ENCODE measurements at places on chromosomes 5 and 9. TPM values are rescaled to one million over a fixed set of nuclear protein-coding genes. Genes with fewer than 3 reads are reported as not detected.

DNA sequence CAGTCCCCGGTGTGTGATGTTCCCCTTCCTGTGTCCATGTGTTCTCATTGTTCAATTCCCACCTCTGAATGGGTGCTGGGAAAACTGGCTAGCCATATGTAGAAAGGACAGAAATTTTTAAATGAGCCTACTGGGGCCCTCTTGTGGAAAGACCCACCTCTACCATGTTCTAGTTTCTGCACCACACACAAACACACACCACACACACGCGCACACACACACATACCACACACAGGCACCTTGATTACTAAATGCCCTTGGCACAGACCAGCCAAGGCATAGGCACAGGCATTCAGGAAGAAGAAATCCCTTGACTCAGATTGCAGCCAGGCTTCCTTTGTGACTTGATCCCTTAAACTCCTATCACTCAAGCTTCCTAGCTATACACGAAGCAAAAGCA lies 60.5 kb downstream of the SIL1 start:
- no peak for DNase-seq

Gene SPINK7
- not detected for total RNA-seq

Gene DOK3
- 35.6 TPM for total RNA-seq

Gene SLC6A3
- 0.14 TPM for total RNA-seq

Gene DPP7
- 100 TPM for total RNA-seq

- no peak for DNase-seq
These were observed 72.7 kb downstream of the GHR start for GRCh38 chr5:42495914-42496313.

DNA sequence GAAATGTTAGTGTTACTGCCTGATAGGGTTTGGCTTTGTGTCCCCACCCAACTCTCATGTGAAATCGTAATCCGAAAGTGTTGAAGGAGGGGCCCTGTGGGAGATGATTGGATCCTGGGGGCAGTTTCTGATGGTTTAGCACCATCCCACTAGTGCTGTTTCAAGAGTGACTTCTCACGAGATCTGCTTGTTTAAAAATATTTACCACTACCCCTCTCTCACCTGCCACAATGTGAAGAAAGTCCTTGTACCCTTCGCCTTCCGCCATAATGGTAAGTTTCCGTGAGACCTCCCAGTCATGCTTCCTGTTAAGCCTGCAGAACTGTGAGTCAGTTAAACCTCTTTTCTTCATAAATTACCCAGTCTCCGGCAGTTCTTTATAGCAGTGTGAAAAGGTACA lies 2.6 kb upstream of the RFX3 start:
- DNase-seq, result no peak

Gene BARX1
- total RNA-seq, result not detected

Gene IL9
- total RNA-seq, result not detected

DNA sequence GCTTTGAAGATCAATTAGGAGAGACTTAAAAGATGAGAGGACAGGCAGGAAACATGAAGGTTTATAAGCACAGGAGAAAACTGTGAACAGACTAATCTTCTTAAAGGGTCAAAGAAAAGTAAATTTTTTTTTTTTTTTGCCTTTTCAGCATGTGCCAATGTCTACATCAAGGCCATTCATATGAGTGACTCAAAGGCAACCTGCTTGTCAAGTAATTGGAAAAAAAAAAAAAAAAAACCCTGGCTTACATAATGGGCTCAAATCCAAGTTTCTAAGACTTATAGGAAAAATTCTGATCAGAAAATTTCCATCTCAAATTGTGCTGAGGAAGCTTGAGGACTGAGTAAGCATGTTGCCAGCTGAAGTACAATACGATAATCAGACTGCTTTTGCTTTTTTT lies 15.9 kb downstream of the PPP2R2B start:
- DNase-seq, result no peak

DNA sequence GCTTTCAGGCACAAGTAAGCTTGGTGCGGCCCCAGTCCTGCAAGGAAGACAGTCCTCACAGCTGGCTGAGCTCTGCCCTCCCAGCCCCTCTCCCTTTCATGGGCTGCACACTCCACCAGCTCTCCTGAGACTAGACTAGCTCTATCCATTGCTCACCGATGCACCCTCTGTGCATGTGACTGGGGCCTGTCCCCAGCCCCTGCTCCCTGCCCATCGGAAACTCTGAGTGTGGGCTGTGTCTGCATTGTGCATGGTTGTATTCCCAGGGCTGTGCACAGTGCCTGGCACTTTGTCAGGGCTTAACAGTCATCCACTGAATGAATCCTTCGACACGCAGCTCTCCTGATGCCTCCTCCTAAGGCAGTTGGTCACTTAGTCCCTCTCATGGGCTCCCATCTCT lies 92.2 kb downstream of the PPARGC1B start:
- no peak for DNase-seq

Gene MEIKIN
- not detected for total RNA-seq

Gene GLT6D1
- not detected for total RNA-seq

DNA sequence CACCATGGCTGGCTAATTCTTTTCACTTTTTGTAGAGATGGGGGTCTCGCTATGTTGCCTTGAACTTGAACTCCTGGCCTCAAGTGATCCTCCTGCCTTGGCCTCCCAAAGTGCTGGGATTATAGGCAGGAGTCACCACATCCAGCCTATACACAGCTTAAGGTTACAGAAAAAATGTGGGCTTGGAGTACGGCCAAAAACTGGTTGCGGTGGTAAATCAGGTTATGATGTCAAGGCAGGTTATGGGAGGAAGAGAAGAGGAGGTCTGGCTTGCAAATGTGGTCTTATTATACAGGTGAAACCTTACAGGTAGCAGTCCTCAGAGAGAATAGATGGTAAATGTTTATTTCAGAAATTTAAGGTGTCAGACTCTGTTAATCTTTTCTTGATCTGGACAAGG lies 30.7 kb upstream of the SYK start:
- no peak for DNase-seq

GRCh38 chr5:6212244-6212643 lies 166.1 kb downstream of the MED10 start:
- DNase-seq, result no peak

- no peak for DNase-seq
These were observed 47.7 kb downstream of the COL23A1 start for GRCh38 chr5:178542455-178542854.

Gene TMEM252
- total RNA-seq, result not detected

- no peak for DNase-seq
These were observed 43.1 kb downstream of the BOD1 start for GRCh38 chr5:173573126-173573960.

GRCh38 chr5:17269201-17269600 lies 51.8 kb downstream of the BASP1 start:
- no peak for DNase-seq

Gene SLC27A6
- total RNA-seq, result 0.21 TPM

Gene RNF208
- total RNA-seq, result 3.7 TPM

- DNase-seq, result no peak
These were observed 53.9 kb downstream of the SNX18 start for GRCh38 chr5:54571462-54571861.

GRCh38 chr5:74424162-74424868 lies 216.2 kb downstream of the ENC1 start:
- DNase-seq, result no peak

Gene MUSK
- total RNA-seq, result not detected

Gene CARTPT
- total RNA-seq, result 39.4 TPM

GRCh38 chr5:140542972-140543371 lies 4.5 kb upstream of the EIF4EBP3 start:
- DNase-seq, result no peak

DNA sequence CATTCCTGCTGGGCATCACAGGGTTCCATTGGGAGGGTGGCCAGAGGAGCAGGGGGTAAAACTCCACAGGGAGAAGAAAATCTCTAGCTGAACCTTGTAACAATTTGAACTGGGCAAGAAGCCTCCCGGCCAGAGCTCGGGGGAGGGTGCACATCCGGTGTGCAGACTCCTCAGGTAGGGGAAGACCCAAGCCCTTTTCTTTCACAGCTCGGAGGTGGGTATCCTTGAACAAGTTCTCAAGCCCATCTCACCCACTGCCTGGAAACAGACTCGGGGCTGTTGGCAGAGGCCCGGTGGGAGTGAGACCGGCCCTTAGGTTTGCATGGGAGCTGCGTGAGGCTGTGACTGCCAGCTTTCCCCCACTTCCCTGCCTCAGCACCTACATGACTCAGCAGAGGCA lies 111.5 kb upstream of the IL7R start:
- no peak for DNase-seq

Gene INSL4
- total RNA-seq, result not detected

DNA sequence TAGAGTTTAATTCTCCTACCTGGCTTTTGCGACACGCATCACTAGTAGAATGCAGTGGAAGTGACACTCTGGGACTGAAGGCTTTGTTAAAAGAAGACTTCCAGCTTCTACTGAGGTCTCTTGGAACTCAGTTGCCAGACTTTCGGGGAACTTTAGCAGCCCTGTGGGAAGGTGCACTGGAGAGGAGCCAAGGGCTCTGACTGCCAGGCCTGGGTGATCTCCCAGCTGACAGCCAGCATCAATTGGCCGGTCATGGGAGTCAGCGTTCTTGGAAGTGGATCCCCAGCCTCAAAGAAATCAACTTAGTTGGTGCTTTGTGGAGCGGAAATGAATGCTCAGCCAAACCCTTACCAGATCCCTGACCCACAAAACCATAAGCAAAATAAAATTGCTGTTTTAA lies 87.1 kb downstream of the OSTF1 start:
- DNase-seq, result no peak

Gene PCDHB5
- 4.8 TPM for total RNA-seq

GRCh38 chr9:14932641-14933040 lies 22.4 kb upstream of the FREM1 start:
- no peak for DNase-seq

Gene CLIC3
- 8.7 TPM for total RNA-seq

Gene MCC
- total RNA-seq, result 27.2 TPM

Gene CEP78
- total RNA-seq, result 5.6 TPM

DNA sequence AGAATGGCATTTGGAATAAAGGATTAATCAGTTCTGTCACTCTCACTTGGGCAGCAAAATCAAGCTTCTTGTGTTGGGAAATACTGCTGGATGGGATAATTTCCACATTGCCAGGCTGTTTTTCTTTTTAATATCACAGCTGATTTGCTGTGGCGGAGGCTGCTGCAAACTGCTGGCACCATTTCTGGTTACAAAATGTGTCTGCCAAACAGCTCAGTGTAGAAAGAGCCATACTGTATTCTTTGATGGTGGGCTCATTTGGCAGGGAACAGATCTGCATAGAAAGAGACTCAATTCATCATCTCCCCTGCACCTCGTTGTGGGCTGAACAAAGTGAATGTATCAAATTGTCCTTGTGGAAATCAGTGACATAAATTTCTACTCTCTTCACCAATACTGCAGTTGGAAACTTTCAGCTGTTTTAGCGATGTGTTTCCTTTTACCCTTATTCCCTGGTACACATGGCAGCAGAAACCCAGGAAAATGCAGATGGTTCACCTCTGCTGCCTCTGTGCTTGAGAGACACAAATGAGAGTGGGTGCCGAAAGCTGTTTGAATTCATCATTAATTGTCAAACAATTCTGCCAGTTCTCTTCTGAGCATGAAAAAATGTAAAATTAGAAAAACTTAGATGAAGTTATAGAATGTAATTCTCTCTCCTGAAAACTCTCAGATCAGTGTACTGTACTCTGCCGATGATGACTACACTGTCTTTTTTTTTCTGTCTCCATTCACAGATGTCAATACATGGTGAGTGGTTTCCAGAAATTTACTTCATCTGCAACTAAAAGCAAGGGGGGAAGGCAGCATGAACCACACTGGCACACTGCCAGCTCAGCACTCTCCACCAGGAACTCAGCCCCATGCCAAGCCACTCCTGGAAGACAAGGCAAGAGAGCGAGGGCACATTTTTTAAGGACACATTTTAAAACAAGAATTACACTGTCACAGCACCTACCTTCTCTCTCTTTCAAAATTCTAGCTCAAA lies 75.0 kb downstream of the HMHB1 start:
- peak; percentile 7 for DNase-seq

DNA sequence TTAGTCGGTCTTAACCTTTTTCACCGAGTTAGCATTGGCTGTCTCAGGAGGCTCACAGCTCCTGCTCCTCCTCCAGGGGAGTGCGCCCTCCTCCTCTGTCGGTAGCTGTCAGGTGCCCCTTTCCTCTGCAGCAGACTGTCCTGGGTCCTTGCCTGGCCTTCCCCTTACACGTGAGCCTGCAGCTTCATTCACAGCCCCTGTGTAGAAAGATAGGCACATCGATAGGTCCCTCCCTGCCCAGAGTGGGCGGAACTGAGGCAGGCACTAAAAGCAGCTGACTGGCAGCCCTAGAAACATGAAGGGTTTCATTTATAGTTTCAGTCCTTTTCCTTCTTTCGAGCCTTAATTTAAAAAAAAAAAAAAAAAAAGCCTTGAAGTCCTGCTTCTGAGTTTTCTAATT lies 17.2 kb downstream of the TENT4A start:
- no peak for DNase-seq

GRCh38 chr5:171311322-171312077 lies 2.5 kb downstream of the TLX3 start:
- DNase-seq, result no peak

DNA sequence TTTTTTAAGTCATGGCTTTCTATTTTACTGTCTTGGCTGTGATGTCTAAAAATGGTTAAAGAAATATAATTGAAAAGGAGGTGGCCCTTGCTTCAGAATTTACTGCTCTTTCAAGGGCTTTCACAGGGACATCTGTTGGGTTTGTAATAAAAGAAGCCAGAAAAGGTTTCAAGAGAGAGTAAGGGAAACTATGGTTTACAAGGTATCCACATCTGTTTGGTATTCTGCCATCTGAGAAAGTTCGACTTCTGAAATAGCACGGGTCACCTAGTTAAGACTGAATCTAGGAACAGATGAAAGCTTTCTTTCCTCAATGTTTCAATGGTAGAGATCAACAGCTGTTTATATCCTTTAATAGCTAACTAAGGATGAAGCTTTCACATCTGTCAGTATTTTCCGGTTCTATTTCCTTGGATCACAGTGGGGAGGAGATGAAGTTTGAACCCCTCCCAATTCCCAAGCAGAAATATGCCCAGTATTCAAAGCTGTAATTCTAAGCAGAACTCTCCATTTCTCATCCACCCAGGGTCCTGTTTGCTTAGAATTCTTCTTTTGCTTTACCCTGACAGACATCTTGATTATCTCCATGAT lies 72.8 kb upstream of the IFNK start:
- no peak for DNase-seq

DNA sequence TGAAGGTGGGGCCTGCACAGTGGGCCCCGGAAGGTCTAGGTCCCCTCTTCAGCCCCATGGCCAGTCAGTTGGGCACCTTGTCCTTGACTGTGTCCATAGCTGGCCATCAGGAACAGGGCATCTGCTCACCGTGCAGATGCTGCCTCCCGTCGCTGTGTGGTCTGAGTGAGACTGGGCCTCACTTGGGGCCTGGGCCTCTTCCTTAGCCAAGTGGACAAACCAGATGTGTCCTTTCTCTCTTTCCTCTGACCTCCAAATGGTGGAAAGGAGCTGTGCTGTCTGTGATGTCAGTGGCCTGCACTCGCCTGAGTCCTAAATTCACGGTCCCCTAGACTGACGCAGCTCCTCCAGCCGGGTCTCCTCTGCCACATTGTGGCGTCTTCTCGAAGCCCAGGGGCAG lies 114.5 kb downstream of the COL5A1 start:
- DNase-seq, result no peak

Gene FRRS1L
- total RNA-seq, result 1.1 TPM

GRCh38 chr9:37150415-37150814 lies 30.0 kb downstream of the ZCCHC7 start:
- no peak for DNase-seq

GRCh38 chr5:142977363-142978051 lies 207.3 kb downstream of the ARHGAP26 start:
- no peak for DNase-seq

Gene ORM2
- not detected for total RNA-seq

Gene LCN1
- total RNA-seq, result not detected

- no peak for DNase-seq
These were observed 271.6 kb downstream of the SYK start for GRCh38 chr9:91073049-91073810.

Gene SLC28A3
- not detected for total RNA-seq
